Fibroblast of skin of right biceps (primary cell): ENCODE measurements at places on chromosomes 11 and 22.

GRCh38 chr11:94450048-94450447 is 43.6 kb downstream of the MRE11 start:
- peak; percentile 48 for DNase-seq

DNA sequence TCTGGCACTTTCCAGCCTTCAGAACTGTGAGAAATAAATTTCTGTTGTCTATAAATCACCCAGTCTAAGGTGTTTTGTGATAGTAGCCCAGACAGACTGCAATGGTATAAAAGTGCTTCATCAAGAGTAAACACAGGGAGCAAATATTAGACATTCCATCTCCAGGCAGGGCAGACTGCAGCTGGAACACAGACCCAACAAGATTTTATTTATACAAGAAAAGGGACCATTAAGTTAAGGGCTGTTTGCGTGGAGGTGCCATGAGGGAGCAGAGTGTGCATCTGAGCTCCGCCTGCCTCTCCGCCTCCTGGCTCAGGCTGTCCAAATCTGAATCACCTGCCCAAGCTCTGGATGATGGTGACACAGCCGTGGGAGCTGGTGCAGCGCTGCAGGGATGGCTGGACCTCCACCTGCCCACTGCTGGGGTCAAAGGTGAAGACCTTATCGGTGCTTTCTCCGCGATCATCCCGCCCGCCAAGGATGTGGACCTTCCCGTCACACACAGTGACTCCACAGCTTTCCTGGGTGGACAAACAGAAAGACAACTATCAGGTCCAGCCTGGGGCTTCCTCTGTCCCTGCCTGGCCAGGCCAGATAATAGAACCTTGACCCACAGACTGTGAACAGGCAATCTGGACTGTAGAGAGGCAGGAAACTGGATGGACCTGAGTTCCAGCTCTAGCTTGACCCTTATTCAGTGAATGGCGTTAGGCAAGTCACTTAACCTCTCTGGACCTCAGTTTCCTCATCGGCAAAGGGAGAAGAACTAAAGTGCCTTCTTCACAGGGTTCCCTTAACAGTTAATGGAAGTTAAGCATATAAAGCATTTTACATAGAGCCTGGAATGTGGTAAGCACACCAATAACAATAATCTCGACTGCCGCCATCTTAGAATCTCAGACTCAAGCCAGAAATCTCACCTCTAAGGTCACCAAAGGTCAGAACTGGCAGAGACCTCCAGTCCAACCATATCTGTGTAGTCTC is 10.5 kb downstream of the KLHL35 start:
- DNase-seq = no peak

DNA sequence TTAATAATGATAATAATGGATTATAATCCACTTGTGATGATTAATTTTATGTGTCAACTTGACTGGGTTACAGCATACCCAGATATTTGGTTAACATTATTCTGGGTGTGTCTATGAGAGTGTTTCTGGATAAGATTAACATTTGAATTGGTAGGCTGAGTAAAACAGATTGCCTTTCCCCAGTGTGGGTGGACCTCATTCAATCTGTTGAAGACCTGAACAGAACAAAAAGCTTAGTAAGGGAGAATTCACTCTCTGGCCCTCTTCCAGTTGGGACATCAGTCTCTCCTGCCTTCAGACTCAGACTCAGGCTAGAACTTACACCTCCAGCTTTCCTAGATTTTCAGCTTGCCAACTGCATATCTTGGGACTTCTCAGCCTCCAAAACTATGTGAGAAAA is 37.3 kb upstream of the RRAS2 start:
- DNase-seq = no peak

DNA sequence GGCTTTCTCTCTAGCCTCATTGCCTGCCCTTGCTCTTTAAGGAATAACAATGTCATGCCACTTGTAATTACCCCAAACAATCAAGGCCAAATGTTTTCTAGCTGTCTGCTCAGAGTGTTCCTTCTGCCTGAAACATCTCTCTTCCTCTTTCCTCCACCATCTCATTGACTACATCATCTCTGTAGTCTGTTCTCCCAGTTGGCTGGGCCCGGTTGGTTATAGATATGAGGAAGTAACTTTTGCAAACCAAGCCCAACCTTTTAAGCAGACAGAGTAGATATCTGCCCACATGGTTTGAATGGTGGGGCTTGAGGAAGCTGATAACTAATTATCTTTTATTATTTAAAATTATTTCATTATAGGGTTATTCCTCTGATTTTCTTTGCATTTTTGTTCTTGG is 104.5 kb downstream of the NTM start:
- no peak for DNase-seq

DNA sequence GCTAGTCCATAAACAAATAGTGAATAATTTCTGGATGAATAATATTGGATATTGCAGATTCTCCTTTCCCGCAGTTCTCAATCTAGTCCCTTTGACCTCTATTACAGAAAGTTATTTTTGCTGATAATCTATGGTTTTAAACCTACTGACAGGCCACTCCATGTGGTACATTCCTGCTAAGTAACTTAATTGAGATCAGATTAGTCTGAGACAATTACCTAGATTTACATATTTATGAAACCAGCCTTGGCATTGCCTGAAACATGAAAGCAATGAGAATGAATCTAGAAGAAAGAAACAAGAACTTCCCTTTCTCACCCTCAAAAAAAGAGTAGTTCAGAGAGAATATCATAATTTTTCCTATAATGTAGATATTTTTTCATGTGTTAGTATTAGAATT is 964.2 kb downstream of the JRKL start:
- no peak for DNase-seq
